ENCODE measurements at places on chromosomes 3 and 15.
A peak's percentile ranks its signal among the peaks of the same experiment; 100 is the strongest.

GRCh38 chr15:53739651-53740050, 19.8 kb downstream of the WDR72 start:
- DNase-seq = no peak

DNA sequence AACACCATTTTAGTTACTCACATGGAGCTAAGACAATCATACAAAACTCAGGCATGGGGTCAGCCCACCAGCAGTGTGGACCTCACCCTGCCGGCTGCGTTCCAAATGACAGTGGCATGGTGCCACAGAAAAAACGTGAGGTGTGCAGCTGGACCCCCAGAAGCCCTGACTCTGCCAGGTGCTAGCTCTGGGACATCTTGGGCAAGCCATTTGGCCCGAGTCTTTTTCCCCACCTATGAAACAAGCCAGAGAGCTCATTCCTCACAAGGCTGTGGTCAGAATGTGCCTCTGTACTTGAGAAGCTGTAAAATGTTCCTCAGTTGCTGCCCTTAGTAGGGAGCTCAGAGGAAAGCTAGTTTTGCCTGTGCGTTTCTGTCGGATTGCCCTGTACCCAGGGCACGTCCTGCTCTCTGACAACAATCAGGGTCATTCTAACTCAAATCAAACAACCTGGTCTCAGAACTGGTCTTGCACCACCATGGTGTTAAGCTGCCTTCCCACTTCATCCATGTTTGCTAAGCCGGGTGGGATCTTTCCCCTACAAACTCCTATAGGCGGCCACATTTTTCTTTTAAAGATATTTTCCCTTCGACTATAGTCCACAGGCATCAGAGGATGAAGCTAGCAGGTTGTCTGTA, 44.9 kb downstream of the LIPC start:
- DNase-seq = no peak

- DNase-seq = peak; percentile 34
Observed at GRCh38 chr3:5239602-5240001, 52.1 kb downstream of the EDEM1 start.

- DNase-seq = peak; percentile 94
Observed at GRCh38 chr3:12227833-12228232, 61.0 kb upstream of the PPARG start.

DNA sequence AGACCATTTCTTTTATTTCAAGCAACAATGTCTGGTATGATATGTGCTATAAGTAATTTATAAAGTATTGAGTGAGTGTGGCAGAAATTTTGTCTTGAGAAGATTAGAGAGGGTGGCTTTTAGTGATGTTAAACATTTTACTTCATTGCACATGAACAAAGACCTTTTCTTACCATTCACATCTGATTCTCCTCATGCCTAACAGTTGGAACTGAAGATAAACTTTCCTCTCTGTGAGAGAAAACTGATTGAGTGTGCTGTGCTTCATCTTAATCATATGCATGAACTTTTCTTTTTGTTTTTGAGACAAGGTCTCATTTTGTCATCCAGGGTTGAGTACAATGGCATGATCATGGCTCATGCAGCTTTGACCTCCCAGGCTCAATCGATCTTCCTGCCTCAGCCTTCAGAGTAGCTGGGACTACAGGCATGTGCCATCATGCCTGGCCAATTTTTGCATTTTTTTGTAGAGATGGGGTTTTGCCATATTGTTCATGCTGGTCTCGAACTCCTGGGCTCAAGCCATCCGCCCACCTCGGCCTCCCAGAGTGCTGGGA, 377.7 kb upstream of the GOLIM4 start:
- no peak for DNase-seq

DNA sequence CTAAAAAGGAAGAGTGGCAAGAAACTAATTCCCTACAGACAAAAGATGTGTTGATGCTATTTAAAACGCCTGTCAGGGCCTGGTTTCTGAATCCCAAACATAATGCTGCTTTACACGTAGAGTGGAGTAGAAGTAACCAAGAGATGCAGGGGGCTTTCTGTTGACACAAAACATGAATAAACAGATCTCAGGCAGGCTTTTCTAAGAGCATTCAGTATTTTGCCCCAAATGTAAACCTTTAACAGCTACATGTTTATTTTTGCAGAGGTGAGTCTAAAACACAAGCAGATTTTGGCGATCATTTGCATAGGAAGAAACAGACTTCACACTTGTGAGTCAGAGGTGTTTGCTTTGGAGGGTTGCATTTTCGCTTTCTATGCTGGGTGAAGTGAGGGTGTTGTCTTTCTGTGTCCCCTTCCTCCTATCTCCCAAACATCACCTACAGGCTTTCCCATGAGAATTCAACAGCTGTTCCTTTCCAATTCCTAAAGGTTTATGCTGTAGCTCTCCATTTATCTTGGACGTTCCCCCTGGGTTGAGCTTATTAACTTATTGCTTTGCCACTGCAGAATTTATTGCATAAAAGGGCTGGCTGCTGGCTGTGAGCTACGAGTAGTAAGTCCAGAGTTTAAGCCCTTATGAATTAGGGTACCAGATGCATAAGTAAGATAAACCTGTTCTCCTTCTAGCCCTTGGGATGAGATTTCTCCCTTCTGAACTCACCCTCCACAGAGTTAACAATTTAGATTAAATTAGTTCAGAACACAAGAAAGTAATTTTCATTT, 156.7 kb downstream of the DIPK2A start:
- DNase-seq = no peak

DNA sequence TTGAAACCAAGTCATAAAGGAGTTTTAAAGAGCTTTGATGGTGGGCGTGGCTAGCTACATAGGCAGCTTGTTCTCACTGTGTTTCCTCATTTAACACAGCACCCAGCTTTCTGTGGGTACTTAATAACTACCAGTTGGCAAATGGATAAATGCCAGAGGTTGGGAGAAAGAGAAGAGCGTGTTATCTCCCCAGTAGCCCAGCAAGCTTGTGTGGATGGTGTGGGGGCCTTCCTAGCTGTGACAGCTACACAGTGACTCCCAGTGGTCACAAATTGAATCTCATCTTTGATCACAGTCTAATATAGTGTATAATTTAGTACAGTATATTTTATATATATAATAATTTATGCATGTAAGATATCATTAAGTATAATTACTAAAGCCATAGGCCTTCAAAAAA, 984.1 kb downstream of the EPHA3 start:
- peak; percentile 31 for DNase-seq

- DNase-seq = peak; percentile 82
Observed at GRCh38 chr3:184172681-184173373, 1.8 kb upstream of the AP2M1 start.

DNA sequence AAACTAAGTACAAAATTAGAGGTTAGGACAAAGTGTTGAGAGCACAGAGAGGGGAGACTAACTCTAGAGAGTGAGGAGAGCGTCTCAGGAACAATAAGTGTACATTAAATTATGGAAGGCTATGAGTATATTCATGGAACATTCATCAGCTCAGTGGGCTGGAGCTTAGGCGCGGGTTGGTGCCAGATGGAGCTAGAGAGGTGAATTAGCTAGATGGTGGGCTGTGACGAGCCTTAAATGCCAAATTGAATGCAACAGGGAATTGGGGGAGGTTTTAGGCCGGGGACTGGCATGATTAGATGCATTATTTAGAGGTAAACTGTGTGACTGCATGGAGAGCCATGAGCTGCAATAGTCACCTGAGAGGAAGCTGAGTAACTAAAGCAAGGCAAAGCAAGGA, 97.1 kb downstream of the TMEM108 start:
- DNase-seq = no peak

GRCh38 chr3:27688053-27688452, 34.1 kb downstream of the EOMES start:
- no peak for DNase-seq

DNA sequence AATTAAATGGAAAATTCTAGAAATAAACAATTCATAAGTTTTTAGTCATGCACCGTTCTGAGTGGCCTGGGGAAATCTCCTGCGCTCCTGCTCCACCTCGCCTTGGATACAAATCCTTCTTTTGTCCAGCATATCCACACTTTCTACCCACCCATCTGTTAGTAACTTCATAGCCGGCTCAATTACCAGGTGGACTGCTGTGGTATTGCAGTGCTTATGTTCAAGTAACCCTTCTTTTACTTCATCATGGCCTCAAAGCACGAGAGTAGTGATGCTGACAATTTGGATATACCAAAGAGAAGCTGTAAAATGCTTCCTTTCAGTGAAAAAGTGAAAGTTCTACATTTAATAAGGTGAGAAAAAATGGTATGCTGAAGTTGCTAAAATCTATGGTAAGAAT, 142.3 kb upstream of the CHL1 start:
- no peak for DNase-seq

DNA sequence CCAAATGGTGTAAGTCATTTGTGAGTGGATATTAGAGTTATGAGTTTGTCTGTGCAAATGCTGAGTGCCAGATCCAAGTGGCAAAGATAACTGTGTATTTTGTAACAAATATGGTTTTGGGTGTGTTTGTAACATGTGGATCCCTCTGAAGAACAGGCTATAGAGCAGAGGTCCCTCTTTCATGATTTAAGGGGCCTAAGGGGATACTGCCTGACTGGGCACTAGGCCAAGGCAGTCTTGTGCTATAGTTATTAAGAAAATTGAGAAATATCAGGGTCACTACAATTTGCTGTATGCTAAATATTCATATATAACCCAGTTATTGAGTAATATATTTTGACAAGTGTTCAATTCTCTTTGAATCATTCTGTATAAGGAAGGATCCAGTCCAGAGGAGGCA, 555.6 kb upstream of the RGMA start:
- no peak for DNase-seq

GRCh38 chr15:55897560-55898336, 95.7 kb downstream of the NEDD4 start:
- DNase-seq = peak; percentile 55

DNA sequence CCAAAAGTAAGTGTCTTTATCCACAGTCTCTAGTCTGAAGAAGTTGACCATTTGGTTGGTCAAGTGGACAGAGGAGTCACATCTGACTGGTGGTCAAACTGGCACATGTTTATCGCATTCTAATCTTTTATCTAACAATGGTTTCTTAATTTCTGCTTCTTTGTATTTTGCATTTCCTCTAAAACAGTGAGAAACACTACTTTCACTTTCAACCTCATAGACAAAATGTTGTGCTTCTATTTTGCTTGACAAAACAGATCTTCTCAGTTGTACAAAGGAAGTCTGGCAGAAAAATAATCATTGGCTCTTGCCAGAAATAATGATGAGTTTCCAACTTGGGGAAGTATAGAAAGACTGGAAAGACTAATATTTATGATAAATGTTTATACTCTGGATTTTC, 103.9 kb downstream of the MME start:
- no peak for DNase-seq

- no peak for DNase-seq
Observed at GRCh38 chr3:17983106-17983505, 240.7 kb upstream of the TBC1D5 start.

GRCh38 chr3:23435318-23435717, 232.2 kb downstream of the UBE2E2 start:
- no peak for DNase-seq

- DNase-seq = no peak
Observed at GRCh38 chr15:67157521-67158252, 92.3 kb downstream of the SMAD3 start.

- DNase-seq = peak; percentile 58
Observed at GRCh38 chr15:45205192-45205591, 17.4 kb upstream of the SHF start.

DNA sequence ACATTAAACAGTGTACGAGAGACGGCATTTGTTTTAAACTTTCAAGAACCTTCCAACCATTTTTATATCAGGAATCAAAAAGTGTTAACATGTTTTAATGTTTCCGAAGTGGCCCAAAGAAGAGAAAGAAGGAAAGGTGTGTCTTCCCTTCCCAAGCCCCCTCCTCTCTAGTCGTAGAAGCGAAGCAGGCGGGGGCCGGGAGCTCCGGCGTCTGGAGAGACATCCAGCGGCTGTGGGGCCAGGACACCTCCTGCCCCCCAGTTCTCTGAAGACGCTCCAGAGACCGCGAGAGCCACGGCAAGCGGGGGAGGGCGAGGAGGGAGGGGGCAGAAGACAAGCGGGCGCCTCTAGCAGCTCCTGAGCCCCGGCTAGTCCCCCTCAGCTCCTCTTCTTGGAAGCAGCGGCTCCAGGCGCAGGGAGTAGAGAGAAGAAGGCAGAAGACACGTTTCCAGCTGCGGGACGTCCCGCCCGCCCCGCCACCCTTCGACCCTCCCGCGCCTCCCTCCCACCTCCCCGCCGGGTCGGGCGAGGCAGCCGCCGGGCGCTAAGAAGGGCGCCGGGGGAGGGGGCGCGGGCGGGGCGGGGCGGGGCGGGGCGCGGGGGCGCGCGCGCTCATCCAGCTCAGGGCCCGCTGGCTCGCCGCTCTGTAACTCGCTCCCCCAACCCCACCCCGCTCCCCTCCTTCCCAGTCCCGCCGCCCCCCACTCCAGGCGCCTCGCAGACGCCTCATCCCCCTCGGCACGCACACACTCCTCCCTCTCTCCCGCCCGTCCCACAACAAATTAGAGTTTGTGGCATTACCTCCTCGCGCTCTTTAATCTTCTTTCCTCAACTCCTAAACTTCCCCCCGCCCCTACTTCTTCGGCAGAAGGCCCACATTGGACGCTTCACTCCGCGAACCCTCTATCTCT, at the start of gene ZBTB20:
Gene ZBTB20, minus strand, starts transcription at position 871 of the 911 bp plus-strand sequence.
- peak; percentile 81 for DNase-seq

- no peak for DNase-seq
Observed at GRCh38 chr3:195807681-195808121, 4.0 kb downstream of the MUC4 start.

DNA sequence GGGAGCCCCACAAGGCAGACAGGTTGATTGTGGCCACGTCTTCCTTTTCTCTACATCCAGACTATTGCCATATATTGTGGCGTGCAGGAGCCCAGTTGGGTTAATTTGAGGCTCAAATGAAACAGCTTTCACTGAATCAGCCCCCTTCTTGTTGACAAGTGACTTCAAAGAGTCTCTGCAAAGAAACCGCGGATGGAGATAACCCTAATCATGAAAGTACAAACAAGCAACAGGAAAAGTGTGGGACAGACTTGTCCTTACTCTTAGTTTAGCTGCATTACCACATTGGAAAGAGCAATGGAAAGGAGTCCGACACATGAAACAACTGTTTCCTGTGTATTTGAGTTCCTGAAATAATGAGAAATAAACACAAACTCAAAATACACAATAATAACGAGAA, 3.3 kb downstream of the TMEM40 start:
- no peak for DNase-seq

- no peak for DNase-seq
Observed at GRCh38 chr3:160393346-160394008, 5.5 kb downstream of the IFT80 start.
